ENCODE measurements at places on chromosomes 7 and 10.

DNA sequence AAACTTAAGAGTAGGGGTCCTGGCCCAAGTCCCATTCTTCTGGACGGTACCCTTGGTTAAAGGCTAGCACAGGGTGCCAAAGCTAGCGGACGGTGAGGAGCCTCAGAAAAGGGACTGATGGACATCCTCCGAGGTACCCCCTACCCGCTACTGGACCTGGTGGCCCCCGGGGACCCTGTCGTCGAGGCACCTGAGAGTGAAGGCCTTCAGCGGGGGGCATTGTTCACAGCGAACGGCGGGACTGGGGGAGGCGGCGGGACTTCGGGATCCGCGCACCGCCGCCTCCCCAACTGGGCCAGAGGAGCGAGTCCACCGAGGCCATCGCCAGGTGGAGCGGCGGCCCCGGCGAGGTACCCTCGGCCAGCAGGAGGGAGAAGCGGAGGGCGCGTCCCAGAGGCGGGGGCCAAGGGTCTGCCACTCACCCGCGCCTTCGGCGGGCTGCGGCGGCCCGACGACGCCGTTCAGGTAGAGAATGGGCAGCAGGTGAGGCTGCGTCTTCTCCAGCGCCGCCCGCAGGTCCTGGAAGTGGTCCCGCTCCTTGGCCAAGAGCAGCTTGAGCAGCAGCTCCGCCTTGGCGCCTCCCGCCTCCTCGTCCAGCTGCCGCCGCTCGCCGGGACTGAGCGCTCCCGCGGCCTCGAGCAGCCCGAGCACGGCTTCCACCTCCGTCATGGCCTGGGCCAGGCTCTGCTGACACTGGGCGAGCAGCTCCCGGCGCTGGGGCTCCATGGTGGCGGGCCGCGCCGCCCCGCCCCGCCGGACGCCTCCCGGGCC, 575 bp downstream of the DLG5 start:
- DNase-seq: no peak

GRCh38 chr10:19480353-19480752, 335.9 kb upstream of the PLXDC2 start:
- DNase-seq: no peak

DNA sequence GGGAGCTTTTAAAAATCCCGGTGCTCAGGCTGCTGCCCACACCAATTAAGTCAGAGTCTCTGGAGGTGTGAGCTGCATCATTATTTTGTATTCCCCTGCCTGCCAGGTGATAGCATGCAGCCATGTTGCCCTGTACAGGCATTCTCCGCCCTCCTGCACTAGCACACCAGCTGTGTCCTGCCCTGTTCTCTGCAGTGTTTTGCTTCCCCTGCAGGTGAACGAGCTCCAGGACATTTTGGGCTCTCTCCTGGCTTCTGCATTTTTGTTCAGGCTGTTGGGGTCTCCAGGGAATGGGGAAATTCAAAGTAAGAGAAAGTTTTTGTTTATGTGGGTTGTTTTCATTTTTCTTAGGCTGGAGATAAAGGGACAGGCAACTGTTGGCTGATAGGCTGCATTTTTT, 271.0 kb upstream of the COBL start:
- DNase-seq: no peak

- no peak for DNase-seq
Measured at GRCh38 chr7:22387583-22387982, 30.6 kb upstream of the RAPGEF5 start.

DNA sequence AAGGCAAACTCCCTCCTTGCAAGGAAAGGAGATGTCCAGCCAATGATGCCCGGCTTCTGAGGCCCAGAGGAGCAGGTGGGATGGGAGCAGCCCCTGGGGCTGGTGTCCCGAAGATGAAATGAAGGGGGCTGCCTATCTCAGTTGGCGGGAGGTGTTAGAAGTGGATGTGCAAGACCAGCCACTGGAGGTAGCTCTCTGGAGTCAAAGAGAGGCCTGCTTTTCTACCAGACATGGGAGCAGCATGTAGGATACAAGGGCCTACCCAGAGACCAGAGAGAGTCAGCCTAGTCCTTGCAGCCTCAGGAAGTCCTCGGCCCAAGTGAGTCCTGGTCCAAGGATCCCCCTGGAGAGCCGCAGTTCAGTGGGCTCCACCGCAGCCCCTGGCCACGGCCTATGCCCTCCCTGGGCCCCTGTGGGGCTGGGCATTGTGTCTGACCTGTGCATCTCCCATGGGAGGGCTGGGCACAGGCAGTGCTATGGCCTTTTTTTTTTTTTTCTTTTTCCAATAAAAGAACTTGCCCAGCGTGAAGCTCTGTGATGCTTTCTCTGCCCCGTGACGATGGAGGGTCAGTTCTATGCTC, 17.7 kb downstream of the GOLGA7B start:
- DNase-seq: no peak

DNA sequence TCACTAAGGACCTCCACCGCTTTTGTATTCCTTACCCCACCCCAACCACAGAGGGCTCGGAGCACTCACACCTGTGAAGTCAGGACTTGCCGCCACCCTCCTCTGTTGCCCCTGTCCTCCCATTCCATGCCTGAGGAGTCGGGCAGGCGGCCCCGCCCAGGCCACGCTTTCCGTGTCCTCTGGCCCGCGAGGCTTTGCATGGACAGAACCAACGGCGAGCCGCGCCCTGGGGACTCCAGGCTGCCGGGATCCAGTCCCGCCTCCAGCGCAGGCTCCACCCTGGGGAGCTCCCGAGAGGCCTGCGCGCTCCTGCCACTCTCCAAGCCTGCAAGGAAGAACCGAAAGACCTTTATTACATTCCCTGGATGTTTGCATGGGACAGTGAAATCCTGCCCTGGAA, 366.4 kb upstream of the POM121L12 start:
- no peak for DNase-seq

GRCh38 chr7:151374139-151374538, 32.5 kb downstream of the NUB1 start:
- DNase-seq: no peak
